Activated CD8-positive, alpha-beta memory T cell treated with anti-CD3 and anti-CD28 coated beads for 24 hours (primary cell): ENCODE measurements at places on chromosomes 7 and 10.

DNA sequence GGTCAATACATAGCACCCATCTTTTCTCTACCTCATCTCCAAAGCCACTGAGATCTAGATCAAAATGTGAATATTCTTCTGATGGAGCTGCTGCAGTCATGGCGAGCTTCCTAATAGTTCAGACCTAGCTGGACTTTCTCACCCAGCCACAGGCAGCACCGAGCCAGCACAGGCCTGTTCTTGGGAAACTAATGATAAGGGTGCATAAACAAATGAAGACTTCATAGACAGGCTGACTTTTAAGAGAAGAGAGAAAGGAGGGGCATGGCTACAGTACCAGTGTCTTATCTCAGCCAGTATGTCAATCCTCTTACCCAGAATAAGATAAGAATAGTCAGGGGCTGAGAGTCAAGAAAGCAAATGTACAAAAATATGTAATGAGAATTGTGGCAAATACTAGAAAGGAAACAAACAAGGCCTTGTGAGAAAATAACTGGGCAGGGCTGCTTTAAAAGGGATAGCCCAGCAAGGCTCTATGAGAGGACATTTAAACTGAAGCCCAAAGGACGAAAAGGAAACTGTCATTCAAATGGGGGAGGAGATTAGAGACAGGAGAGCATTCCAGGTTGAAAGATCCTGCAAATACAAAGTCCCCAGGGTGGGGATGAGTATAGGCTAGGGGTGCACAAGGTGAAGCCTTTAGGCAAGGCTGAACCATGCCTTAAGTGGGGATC lies 21.8 kb upstream of the CDK14 start:
- DNase-seq, result no peak

DNA sequence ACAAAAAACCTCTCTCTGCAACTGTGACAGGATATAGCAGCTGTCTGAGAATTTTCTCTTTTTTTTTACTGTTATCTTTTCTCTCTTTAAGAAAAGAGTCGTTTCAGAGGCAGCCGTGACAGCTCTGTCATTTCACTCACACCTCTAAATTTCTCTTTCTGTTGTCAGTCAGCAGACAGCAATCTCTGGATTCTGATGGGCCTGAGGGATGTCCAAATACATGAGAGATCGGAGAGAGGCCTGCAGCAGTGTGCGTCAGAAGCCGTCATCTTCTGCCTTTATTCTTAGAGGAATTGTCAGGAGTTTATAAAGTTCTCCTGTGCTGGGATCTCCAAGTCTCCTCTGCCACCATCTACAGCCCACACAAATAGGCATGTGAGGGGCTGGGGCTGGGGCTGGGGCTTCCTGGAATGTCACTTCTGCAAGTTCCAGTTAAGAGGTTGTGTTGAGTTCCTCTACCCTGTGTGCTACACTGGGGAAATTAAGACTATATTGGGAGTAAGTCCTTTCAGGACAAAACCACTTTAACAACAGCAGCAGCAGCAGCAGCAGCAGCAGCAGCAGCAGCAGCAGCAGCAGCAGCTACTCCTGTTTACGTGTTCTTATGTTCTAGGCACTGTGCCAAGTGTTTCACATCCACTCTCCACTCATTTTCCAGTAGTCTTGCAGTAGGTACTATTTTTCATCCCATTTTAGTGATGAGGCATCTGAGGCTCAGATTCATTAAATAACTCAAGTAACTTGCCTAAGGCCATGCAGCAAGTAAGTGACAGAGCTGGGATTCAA lies 541.3 kb downstream of the LRMDA start:
- DNase-seq, result no peak

GRCh38 chr10:19119191-19119590 lies 70.6 kb downstream of the MALRD1 start:
- no peak for DNase-seq

- DNase-seq, result no peak
These were observed 379.7 kb downstream of the PHTF2 start for GRCh38 chr7:78178319-78178718.

DNA sequence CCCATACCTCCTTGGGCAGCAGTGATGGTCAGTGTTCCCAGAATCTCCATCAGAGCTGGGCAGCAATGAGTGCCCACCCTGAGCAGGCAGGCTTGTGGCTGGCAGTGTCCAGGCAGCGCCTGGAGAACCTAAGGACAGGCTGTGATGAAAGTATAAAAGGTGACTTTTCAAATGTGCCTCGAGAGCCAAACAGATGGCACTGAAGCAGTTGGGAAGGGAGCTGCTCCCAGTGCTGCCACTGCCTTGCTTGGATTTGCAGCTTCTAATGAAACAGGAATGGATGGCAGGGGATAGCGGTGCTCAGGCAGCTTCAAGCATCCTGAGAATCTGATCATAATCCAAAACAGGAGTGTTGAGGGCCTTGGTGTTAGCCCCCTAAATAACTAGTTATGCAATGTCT lies 179.8 kb upstream of the AOAH start:
- DNase-seq, result no peak

DNA sequence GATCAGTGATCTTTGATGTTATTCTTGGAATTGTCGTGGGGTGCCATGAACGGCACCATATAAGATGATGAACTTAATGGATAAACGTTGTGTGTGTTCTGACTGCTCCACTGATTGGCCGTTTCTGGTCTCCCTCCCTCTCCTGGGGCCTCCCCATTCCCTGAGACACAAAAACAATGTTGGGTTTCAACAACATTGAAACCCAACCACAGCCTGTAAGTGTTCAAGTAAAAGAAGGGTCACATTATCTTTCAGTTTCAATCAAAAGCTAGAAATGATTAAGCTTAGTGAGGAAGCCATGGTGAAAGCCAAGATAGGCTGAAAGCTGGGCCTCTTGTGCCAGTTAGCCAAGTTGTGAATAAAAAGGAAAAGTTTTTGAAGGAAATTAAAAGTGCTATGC lies 19.5 kb downstream of the EN2 start:
- DNase-seq, result no peak

- no peak for DNase-seq
These were observed 307.8 kb downstream of the PRPF18 start for GRCh38 chr10:13894412-13895093.

GRCh38 chr10:36499693-36500092 lies 625.7 kb upstream of the ANKRD30A start:
- no peak for DNase-seq

- no peak for DNase-seq
These were observed 125.3 kb upstream of the STARD3NL start for GRCh38 chr7:38052786-38053185.

DNA sequence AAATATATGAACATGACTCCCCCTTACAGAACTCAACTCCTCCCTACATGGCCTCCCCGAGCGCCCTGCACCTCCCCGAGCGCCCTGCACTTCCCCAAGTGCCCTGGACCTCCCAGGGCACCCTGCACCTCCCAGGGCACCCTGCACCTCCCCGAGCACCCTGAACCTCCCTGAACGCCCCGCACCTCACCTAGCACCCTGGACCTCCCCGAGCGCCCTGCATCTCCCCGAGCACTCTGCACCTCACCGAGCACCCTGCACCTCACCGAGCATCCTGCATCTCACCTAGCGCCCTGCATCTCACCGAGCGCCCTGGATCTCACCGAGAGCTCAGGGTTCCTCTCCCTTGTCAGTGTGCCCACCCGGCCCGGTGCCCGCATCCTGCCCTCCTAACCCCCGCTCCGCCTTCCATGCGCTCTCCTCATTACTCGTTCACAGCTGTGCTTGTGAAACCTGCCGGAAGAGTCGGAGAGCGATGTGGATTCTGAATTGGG lies 134.3 kb downstream of the ACTR3B start:
- peak; percentile 50 for DNase-seq

- DNase-seq, result no peak
These were observed at the start of gene CPA2 for GRCh38 chr7:130266258-130266960. Gene CPA2 (plus strand): TSS chr7:130266863. CDS start chr7:130266882, 19 bp downstream.

- no peak for DNase-seq
These were observed 64.1 kb downstream of the TMEM168 start for GRCh38 chr7:112726076-112726475.

- DNase-seq, result no peak
These were observed 348.6 kb downstream of the ANKRD7 start for GRCh38 chr7:118573085-118573484.

DNA sequence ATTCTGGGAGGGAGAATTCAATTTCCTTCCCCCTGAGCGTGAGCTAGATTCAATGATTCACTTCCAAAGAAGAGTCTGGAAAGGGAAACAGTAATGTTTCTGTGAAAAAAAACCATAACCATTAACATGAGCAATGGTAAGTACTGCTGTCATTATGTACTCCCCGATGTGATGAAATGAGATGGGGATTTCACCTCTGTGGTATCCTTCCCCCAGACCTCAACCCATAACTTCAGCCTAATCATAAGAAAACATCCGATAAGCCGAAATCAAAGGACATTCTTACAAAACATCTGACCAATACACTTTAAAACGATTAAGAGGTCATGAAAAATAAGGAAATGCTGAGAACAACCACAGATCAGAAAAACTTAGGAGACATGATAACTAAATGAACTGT lies 27.2 kb downstream of the EZH2 start:
- no peak for DNase-seq

- DNase-seq, result no peak
These were observed 302.7 kb downstream of the SUGCT start for GRCh38 chr7:40437498-40437897.

DNA sequence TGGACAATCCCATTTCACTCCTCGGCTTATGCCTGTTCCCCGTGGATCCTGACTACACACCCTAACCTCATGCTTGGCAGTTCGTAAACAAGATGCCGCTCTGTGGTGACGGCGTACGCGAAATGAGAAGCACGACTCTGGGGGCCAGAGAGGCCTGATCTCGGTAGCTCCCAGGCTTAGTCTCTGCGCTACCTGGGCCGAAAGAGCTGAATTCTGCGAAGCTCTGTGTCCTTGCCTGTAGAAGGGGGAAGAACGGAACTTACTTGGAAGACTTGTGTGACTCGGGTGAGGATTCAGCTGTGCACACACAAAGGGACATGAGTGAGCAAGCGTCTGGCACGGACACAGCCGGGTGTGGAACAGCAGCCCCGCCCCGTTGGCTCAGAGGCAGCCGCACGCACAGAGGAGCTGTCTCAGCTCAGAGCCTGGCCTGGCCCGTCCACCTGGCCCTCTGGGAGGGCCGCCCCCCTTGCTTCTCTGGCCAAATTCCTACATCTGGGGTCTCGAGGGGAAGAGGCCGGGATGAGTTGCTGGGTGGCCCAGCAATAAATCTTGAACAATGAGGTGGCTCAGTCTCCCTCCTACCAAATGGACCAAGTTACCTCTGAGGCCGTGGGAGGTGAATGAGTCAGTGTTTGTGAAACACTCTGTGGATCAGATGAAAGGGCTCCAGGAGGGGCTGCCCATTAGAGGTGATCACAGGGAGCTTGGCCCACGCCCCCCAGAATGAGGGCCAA lies 83.8 kb downstream of the PDGFA start:
- no peak for DNase-seq

GRCh38 chr10:50992972-50993766 lies 81.1 kb upstream of the PRKG1 start:
- DNase-seq, result no peak

DNA sequence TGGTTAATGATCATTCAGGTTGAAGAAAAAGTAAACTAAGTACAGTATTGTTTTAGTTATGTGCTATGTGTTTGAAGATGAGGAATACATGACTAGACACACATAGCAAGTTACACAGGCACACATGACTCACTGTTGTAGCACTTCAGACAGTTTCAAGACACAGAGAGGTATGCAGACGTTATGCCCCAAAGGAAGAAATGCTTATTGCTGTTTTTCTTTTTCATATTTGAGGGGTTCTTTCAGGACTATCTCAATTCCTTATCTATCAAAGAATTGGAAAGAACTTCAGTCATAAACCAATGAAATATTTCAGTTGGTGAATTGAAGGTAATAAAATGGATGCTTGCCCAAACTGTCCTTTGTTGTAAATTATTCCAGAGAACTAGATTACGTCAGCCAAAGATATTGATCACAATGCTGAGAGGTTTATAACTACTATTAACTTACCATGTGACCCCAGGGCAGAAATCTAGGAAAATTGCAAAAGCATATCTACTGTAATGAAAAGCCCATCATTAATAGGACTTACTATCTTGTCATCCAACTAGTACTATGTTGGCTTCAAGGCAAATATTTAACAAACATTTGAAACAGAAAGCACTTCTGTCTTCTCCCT lies 61.2 kb upstream of the CAPZA2 start:
- DNase-seq, result no peak

DNA sequence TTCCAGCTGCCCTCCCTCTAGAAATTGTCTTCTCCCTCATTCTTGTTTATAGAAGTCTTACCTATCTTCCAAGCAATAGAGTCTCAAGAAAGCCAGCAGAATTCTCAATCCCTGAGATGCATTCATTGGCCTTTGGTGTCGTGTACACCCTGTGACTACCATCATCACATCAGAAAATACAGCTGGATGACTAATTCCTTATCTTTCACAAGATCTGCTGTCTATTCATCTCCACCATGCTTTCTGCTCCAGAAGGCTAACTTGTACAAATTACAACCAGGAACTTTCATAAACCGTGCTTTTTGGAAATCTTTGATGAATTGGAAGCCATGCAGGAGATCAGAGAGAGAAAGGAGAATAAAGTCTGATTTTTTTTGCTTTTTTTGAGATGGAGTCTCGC lies 1062.9 kb upstream of the GHITM start:
- no peak for DNase-seq

DNA sequence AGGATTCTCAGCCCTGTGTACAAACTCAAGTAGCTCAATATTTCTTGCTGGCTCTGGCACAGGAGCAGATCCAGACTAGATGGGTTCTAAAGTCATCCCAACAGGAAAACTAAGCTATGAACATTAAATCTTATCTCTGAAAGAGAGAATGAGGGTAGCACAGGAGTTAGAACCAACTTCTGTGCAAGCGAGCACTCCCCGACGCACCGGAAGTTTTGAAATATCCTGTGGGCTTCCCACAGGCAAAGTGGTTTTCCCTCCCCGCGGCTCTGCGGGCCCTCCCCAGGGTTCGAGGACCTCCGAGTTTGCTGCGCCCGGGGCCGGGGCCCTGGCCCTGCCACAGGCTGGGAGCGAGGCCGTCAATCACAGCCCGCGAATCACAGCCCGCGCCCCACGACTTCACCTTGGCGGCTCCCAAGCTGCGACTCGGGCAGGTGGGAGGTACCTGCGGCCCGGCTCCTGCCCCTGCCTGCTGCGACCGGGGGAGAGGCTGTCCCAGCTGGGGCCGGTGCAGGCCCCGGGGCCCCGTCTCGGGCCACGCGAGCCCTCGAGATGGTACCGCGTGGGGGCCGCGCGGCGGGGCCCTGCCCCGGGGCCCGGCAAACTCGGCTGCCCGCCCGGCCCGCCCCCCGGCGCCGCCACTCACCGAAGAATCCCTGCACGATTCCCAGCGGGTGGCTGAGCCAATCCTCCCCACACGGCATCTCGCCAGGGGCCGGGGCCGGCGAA lies 598 bp downstream of the MCMBP start:
- peak; percentile 81 for DNase-seq

DNA sequence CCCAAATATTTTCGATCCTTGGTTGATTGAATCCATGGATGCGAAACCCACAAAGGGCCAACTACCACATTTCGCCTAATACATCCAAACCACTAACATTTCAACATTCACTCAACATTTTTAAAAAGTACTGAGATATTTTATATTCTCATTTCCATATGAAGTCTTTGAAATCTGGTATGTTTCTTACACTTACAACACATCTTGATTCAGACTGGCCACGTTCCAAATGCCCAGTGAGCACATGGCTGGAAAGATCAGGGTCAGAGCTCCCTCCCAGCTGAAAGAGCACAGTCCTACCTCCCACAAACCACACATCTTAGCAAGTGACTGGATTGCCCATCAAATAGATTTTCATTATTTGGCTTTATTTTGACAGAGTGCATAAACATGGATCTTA lies 18.9 kb downstream of the NCAPG2 start:
- no peak for DNase-seq

- DNase-seq, result no peak
These were observed 57.3 kb downstream of the HELLS start for GRCh38 chr10:94602729-94603515.
